IMR-90 (cell line): ENCODE measurements at places on chromosomes 2 and 18.

DNA sequence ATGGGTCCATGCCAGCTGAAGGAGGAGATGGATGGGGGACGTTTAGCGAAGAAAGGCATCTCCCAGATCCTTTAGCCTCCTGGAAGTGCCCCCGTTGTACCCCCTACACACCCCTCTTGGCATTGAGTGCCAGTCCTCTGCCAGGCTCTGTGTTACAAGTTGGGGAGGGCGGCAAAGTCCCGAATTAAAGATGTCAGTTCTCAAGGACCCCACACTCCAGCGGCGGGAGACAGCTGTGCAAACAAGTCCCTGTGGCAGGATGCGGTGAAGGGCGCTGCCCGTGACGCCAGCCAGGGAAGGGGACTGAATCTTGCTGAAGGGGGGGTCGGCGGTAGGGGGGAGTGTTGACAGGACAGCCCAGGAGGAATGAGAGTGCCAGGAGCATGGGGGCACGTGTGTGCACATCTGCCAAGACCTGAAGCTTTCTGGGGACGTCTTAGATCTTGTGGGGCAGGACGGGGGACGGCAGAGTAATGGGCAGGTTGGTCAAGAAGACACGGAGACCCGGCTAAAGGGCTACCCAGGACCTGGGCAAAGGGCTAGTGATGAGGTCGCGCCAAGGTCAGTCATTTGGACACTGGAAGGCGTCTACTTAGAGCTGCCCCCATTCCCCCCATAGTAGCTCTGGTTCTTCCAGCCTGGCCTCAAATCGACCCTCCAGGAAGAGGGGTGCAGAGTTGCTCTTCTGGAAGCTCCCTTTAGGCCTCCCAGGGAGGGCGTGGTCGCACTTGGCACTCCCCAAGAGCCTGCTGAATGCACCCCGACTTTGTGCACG is 2.8 kb upstream of the CTDSP1 start:
- DNase-seq = peak; percentile 67

GRCh38 chr2:3037196-3038194 is 340.1 kb downstream of the EIPR1 start:
- DNase-seq = no peak

DNA sequence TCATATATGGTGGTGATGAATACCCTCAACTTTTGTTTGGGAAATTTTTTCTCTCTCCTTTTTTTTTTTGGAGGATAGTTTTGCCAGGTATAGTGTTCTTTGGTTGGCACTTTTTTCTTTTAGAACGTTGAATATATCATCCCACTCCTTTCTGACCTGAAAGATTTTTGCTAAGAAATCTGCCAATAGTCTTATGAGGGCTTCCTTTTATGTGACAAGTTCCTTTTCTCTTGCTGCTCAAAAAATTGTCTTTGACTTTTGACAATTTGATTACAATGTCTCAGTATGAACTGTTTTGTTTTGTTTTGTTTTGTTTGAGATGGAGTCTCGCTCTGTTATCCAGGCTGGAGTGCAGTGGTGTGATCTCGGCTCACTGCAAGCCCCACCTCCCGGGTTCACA is 21.5 kb downstream of the GNAL start:
- DNase-seq = no peak

DNA sequence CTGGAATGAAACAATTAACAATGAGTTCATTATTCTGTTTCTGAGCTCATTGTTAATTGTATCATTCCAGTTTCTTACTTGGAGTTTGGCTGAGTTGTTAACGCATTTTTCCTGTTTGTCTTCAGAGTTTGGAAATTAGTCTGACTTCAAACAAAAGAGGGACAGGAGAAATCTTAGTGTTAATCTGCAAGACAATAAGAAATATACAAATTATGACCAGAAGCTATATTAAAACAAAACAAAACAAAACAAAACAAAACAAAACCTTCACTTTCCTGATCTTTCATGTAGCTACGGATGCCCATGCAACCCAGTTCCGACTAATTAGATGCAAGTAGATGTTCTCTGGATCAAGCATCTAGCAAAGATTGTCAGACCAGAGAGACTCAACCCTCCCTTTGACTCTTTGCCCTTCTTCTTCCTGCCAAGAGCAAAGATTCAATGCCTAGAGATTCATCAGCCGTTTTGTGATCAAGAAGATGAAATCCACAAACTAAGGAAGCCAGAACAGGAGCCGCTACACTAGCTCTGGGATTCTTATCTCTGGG is 686.2 kb upstream of the FSHR start:
- no peak for DNase-seq

DNA sequence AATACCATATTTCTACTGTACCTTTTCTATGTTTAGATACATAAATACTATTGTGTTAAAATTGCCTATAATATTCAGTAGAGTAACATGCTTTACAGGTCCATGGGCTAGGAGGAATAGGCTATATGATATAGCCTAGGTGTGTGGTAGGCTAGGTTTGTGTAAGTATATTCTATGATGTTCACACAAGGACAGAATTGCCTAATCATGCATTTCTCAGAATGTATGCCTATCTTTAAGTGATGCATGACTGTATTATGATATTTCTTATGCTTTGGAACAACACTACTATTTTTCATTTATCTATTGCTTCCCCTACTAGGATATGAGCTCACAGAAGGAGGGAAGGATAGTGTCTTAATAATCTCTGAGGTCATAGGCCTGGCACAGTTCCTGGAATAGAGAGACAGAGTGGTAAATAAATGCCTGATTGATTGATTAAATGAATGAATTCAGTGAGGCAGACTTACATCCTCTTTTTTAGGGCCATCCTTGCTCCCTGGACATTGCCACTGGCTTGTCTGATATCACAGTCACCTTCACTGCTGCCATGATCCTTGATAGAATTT is 121.0 kb downstream of the MYO3B start:
- DNase-seq = no peak

DNA sequence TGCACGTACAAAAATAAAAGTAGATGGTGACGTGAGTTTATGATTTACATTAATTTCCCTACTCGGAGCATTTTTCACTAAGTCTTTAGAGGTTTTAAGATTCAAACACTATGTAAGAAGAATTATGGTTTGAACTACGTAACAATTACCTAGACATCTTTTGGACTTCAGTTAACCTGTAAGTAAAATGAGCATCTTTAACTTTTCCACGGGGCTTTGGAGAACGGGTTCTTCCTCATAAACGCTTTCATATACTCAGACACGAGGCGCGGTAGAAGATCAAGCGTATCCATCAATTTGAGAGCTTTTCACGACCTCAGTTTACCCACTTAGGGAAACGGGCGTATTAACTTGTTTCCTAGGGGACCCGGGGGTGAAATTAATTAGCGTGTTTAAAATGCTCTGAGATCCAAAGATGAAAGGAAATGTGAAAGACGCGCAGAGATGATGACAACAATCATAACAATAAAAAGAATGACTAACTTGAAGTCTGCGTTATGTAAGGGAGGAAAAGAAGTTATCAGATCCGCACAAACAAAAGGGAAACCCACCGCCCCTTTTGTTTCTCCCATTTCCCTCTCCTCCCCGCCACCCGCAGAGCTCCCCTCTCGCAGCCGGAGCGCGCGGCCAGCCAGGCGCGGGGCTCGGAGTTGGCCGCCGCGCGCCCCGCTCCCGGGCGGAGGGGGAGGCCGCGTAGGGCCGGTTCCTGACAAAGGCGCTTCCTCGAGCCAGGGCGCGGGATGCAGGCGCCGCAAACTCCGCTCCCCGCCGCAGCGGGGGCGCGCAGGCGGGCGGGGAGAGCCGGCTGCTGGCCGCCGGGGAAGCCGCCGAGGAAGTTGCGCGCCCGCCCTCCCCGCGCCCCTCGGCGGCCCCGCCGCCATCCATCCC is 807 bp downstream of the PELI1 start:
- peak; percentile 34 for DNase-seq

DNA sequence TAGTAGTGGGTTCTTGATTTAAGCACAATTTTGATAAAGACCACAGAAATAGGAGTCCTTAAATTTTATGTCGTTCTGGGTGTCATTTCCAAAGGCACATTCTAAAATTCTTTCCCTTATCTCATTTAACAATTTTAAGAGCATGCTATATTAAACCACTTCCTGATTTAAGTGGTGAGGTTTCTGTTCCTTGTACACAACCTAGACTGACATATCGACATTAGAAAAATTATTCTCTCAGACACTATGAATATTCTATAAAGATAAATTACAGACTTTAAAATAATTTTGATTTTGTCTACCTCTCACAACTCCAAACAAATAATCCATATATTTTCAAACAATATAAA is 923.8 kb downstream of the LRP1B start:
- DNase-seq = no peak

GRCh38 chr18:36680042-36680441 is 148.8 kb downstream of the TPGS2 start:
- DNase-seq = no peak

DNA sequence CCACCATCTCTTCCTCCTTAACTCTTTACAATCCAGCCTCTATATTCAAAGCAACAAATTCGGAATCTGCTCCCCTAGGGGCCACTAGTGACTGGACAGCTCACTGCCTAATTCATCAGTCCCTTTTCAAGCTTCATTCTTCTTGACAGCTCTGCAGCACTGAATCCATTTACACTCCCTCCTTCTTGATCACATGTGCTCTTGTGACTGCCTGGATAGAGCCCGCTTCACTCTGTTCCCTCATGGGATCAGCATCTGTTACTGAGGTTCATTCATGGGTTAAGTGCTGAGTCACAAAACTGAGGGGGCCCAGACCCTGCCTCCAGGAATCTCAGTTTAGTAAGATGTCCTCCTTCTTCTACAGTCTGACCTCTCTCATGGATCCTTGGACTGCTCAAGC is 81.5 kb downstream of the CYRIA start:
- no peak for DNase-seq
